RPMI7951 (cell line): ENCODE measurements at places on chromosomes 2 and 18. TPM values are rescaled to one million over a fixed set of nuclear protein-coding genes. Genes with fewer than 3 reads are reported as not detected.

Gene KCNF1
- total RNA-seq, result 0.49 TPM in 1 of 2 replicates, not detected in the other

Gene ABCG8
- not detected in 2 replicates for total RNA-seq

DNA sequence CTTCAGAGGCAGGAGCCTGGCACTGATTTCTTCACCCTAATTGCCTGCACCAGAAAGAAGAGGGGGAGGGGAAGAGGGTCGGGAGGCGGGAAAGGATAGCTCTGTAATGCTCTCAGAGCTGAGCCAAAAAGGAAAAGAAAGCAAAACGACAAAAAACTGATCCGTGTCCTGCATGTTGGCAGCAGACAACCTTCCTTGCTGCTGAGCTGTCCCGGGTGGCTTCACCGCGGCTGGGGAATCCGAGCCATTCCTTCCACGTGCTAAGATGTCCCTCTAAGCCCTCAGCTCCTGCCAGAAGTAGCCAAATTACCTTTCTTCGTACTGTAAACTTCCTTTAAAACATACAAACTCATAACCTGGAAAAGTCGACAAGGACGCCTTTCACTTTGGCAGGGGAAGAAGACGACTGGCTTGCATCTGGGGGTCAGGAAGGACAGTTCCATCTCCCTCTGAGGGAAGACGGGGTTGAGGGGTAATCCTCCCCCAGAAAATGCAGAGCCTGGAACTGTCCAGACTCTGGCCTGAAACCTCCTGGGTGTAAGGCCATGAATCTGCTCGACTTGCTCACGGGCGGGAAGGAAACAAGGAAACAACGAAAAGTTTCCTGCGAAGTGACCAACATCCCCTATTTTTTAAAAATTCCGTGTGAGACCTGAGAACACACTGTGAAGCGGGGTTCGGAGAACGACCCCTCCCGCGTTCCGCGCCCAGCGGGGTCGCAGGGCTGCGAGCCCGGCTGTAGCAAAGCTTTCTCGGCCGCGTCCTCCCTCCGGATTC is 7.7 kb downstream of the OTX1 start:
- DNase-seq, result no peak

DNA sequence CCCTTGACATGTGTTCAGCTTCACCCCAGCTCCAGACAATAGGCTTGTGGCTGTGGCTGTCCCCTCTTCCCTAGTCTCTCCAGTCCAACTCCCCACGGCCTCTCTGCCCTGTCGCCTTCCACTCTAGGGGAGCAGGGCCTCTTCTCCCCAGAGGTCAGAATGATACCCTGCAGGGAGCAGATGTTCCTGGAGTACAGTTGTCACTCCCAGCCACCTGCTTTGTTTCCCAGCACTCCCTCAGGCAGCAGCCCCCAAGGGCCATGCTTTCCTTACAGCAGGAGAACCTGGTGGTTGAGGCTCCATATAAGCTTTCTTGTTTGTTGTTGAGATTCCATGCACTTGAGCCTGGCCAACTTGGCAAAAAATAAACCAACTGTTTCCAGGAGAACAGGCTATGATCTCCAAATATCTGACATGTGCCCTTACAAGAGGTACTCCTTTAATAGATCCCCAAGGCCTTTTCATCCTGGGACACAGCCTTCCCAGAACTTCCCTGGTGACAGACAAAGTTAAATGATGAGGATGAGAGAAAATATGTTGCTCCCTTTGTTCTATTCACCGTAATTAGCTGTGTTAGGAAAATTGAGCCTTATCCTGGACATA is 45.1 kb downstream of the DPYSL5 start:
- no peak for DNase-seq

- no peak for DNase-seq
Measured at GRCh38 chr2:65122313-65122712, 7.6 kb downstream of the RAB1A start.

- no peak for DNase-seq
Measured at GRCh38 chr2:64374686-64375085, 79.3 kb upstream of the LGALSL start.
